Thoracic aorta (tissue), 2 donors: ENCODE measurements at places on chromosomes 12 and 14. TPM values are rescaled to one million over a fixed set of nuclear protein-coding genes. Genes with fewer than 3 reads are reported as not detected.

GRCh38 chr12:101769865-101770264 is 30.6 kb upstream of the SYCP3 start:
- no peak for DNase-seq

DNA sequence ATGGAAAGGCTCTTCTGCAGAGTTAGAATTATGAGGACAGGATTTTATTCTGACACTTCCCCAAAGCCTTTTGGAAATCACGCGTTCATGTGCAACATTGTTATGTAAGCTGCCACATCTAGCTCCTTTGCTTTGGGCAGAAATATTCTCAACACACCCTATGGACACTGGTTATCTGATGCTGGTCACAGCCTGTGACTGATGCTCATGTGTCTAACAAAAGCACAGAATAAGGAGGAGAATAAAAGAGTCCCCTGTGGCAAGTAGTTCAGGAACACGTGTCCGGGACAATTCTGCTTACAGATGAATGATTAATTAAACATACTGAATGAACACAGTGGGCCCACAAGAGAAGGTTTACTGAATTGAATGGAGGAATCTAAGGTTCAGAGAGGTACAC is 22.1 kb downstream of the FOXN3 start:
- no peak for DNase-seq

- no peak for DNase-seq
These were observed 62.4 kb downstream of the SCN8A start for GRCh38 chr12:51653431-51653830.

The TNFAIP2 gene
- total RNA-seq = 135 TPM

- DNase-seq = no peak
These were observed 176.4 kb downstream of the GRIN2B start for GRCh38 chr12:13805041-13805440.

GRCh38 chr14:69314327-69314726 is 54.4 kb downstream of the GALNT16 start:
- no peak for DNase-seq

- DNase-seq = no peak
These were observed 121.9 kb upstream of the SLC38A2 start for GRCh38 chr12:46494424-46494823.

The DEPDC4 gene
- not detected for total RNA-seq

The TC2N gene
- 146 TPM for total RNA-seq

GRCh38 chr12:124434354-124434753 is 133.1 kb downstream of the NCOR2 start:
- no peak for DNase-seq

DNA sequence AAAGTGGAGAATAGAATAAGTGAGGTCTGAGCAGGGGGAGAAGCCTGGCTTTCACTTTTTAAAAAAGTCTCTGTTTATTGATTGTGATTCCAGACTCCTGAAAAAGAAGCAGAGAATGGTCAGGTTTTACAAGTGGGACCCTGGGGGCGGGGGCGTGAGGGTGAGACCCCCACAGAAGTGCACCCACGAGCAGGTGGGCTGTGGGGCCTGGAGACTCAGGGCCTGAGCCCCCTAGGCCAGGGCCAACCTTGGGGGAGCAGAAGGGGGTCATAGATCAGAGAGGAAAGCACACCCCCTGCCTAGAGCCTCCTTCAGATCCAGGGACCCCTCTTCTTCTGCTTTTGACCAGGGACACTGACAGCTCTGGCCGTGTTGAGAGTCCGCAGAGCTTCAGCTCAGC is 180.3 kb downstream of the ADGRD1 start:
- DNase-seq = no peak

- no peak for DNase-seq
These were observed 222.6 kb downstream of the RGS6 start for GRCh38 chr14:72154645-72155378.

DNA sequence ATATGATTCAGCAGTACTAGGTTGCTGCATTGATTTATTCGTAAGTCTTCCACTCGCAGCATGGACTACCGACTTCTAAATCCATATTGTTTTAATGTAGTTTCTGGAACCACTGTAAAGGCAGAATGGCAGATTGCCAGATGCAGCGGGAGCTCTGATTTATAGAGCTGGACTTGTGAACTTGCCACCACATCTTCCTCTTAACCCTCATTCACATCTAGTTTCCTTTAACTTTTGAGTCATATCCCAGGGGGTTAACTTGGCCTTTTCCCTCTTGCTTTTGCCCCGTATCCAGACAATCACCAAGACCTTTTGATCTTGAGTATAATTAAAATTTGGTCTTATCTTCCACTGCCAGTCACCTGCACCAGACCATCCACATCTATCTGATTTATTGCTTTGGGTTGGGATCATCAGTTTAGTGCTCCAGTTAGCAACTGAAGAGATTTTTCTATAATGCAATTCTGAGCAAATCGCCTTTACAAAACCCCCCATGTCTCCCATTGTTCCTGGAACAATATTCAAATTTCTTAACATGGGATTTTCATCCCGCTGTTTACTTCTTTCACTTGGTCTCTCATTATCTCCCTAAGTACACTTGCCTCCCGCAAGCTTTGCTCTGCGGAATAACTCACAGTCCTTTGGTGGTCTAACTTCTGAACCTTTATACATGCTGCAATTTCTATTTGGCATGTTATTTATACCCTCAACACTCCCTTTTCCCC is 130.5 kb downstream of the ACSS3 start:
- no peak for DNase-seq

- no peak for DNase-seq
These were observed 3.3 kb downstream of the PARP11 start for GRCh38 chr12:3869865-3870264.

- DNase-seq = no peak
These were observed 60.6 kb upstream of the TCL1A start for GRCh38 chr14:95774265-95775160.

GRCh38 chr12:32545413-32545980 is 133.6 kb upstream of the DNM1L start:
- DNase-seq = no peak

GRCh38 chr14:72883961-72884360 is 9.9 kb downstream of the DPF3 start:
- DNase-seq = no peak

- DNase-seq = no peak
These were observed 2.3 kb downstream of the KRT78 start for GRCh38 chr12:52846356-52846970.

The PTCSC3 gene
- not detected for total RNA-seq

- no peak for DNase-seq
These were observed 4.3 kb downstream of the SPTLC2 start for GRCh38 chr14:77612011-77612620.

GRCh38 chr14:75200451-75200850 is 24.0 kb upstream of the TMED10 start:
- no peak for DNase-seq

- DNase-seq = no peak
These were observed 6.2 kb downstream of the ANKRD13A start for GRCh38 chr12:110005319-110005973.

GRCh38 chr14:50044042-50044651 is 72.2 kb downstream of the VCPKMT start:
- no peak for DNase-seq

DNA sequence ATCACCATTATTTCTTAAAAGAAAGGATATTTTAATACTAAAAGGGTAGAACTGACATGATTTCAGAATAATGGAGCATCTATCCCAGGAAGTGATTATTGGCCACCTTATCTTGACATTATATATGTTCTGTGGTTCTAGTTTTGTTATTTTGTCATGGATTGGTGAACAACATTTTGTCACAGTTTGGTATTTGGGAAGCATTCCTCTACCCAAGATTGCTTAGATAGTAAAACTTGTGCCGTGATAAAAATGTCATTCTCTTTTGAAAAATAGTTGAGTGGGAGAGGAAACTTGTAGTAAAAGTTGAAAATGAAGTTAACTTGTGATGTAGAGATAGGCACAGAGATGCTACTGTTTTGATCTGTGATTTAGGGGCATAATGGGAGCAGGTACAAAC is 65.7 kb downstream of the TMX1 start:
- DNase-seq = no peak

GRCh38 chr12:46892034-46892705 is 66.4 kb upstream of the SLC38A4 start:
- DNase-seq = no peak

The IL22 gene
- total RNA-seq = not detected

DNA sequence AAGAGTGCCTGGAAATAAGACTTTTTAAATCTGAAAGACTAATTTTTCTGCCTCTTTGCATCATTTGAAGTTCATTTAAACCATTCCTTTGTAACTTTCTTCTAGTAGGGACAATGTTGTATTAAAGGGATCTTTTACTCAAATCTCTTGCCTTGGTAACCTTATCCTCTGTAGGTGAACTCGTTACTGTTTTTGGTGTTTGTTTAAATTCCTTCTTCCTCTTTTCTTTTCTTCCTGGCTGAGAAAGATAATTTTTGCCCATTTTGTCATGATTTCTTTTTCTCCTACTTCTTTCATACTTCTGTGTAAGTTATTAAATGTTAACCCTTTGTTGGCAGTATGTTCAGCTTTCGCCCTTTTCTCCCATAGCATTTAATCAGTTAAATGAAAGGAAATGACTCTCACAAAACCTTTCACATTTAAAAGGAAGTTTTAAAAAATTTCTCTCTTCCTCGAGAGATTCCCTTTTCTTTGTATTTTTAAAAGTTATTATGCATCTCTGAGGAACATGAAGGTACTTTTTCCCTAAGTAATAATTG is 10.3 kb downstream of the VEZT start:
- no peak for DNase-seq

- no peak for DNase-seq
These were observed 392.6 kb downstream of the CCDC91 start for GRCh38 chr12:28582672-28583376.
